Testis (tissue), 5 donors: ENCODE measurements at places on chromosomes 6 and 20. TPM values are rescaled to one million over a fixed set of nuclear protein-coding genes. Genes with fewer than 3 reads are reported as not detected.

KCNK15 gene
- total RNA-seq = 16.9 TPM

ACTL10 gene
- 55.0 TPM for total RNA-seq

ACSS1 gene
- 184 TPM for total RNA-seq

SNRPB2 gene
- 35.3 TPM for total RNA-seq

CTAGE9 gene
- total RNA-seq = 10.3 TPM
